ENCODE measurements at places on chromosomes 2 and 18.

GRCh38 chr2:239418918-239419317 lies 18.1 kb upstream of the HDAC4 start:
- no peak for DNase-seq

DNA sequence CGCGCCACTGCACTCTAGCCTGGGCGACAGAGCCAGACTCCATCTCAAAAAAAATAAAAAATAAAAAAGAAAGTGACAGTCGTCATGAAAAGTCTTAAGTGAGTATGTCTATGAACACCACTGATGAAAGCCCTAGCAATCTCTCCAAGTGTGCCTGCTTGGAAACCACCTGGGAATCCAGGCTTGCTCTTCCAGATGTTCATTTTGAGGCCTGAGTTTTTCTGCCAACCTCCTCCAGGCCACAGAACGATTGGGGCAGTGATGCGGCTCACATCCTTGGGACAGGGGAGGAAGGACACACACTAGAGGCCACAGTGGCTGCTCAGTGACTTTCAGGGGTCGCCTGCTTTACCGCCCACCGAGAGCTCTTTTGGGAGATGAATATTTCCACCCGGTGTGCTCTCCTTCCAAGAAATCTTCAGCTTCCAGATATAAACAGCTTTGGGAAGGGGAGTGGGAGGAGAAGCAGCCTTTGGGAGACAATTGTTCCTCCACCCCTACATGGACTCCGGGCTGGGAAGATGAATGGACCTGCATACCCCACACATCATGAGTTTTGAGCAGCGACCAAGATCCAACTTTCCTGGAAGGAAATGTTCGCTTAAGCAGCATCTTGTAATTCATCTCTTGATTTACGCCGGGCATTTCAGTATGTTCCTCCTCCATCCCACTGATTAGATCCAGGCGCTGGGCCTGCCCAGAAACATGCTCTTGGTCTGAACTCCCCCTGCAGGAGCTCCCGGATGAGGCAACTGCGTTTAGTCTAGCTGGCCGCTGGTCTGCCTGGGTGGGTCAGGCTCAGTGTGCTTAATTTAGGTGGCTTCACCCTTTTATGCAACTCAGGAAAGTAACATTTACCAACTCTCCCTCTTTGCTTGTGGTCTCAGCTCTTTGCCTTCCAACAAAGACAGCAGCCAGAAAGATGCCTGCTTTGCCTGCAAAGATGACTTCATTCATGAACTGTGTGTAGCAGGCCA lies 6.2 kb upstream of the ARMC9 start:
- DNase-seq: peak; percentile 46

DNA sequence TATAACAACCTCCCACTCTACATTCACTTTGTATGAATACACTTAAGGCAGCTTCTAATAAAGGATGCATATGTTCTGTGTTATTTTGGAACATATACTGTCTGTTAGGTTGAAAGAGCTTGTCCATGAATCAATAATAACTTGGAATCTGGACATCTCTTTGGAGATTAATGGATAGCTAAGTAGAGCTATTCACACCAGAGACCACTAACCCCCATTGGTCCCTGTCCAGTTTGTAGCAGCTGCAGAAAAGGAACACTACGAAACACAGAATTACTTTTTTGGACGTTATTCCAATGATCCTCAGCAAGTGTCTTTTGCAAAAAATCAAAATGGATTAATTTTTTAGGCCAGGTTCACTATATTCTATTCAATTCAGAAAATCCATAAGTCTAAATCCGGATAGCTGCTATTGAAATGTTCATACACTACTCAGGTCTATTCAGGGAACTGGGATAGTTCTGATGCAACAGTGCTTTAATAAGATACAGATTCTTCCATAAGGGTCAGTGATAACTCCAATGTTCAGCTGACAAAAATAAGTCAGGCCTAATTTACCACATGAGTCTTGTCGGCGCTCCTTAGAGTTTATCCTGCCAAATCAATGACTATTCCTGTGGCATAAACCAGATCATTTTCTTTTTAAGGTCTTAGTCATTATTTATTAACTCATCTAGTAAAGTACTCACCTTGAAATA lies 44.2 kb downstream of the NRXN1 start:
- DNase-seq: no peak

DNA sequence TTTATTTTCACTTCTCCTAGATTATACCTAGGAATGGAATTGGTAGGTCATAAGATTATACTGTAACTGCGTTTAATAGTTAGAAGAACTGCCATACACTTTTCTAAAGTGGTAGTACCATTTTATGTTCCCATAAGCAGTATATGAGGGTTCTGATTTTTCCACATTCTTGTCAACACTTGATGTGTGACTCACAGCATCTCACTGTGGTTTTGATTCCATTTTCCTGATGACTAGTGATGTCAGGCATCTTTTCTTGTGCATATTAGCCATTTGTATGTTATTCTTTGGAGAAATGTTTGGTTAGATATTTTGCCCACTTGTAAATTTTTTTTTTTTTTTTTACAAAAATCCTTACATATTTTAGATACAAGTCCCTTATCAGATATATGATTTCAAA lies 2.3 kb downstream of the DCAF17 start:
- DNase-seq: peak; percentile 19

DNA sequence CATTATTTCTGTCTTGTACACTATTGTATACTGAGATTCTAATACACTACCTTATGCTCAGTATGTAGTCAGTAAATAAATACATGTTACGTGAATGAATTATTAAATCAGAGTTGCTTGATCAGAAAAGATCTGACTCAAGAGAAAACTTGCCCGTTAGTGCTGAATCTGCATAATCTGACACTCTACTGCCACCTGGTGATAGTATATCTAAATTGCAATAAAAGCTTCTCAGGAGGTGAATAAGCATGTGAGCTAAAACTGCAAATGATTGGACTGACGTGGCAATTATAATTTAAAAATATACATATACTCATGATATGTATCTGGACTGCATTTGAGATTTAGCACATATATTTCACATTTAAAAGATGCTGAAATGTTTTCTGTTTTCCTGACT lies 70.4 kb downstream of the KIAA1328 start:
- DNase-seq: no peak
